ENCODE measurements at places on chromosomes 2 and 18. TPM values are rescaled to one million over a fixed set of nuclear protein-coding genes. Genes with fewer than 3 reads are reported as not detected.

Gene IL1F10
- not detected for total RNA-seq

Gene EML6
- total RNA-seq: 23.8 TPM

Gene GPC1
- total RNA-seq: 89.2 TPM

Gene IGFBP5
- total RNA-seq: 11.6 TPM

Gene LHCGR
- total RNA-seq: not detected

Gene SMYD1
- total RNA-seq: not detected

Gene DSC2
- 4.1 TPM for total RNA-seq

Gene AGXT
- not detected for total RNA-seq

Gene SLC40A1
- total RNA-seq: 17.2 TPM

Gene TM4SF20
- total RNA-seq: not detected

Gene GREB1
- 3.8 TPM for total RNA-seq

Gene MC4R
- 1.3 TPM for total RNA-seq

Gene PREPL
- 133 TPM for total RNA-seq

Measured in parietal lobe (tissue), 2 donors.